ENCODE measurements at places on chromosomes 1 and 21.

DNA sequence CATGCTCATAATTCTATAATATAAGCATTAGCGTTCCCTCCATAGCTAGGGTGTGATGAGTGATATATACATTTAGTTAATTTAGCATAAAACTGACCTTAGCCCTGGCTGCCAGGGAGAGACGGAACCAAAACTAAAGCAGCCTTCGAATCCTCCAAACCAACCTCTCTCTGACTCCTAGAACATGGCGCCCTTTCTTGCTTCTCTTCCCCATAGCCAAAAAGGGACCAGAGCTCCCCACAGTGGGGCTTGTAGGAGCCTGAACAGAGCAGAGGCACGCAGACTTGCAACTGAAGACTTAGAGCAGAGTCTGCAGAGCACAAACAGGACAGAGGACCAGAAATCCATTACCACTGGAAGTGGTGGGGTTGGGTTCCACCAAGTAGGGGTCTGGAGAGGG is 17.7 kb downstream of the IRF2BP2 start:
- no peak for DNase-seq
- H3K27ac ChIP-seq: no peak overlapping the region
- no peaks in the 10 kb centered on the region for H3K27me3 ChIP-seq

- H3K36me3 ChIP-seq: no peaks in the 10 kb centered on the region
- H3K27me3 ChIP-seq: peaks cover 4% of the 10 kb centered on the region
- H3K27ac ChIP-seq: no peak overlapping the region
- H3K4me1 ChIP-seq: no peaks in the 10 kb centered on the region
- H3K4me3 ChIP-seq: no peak overlapping the region
Measured at GRCh38 chr1:39142401-39143060, 62.0 kb upstream of the MACF1 start.

DNA sequence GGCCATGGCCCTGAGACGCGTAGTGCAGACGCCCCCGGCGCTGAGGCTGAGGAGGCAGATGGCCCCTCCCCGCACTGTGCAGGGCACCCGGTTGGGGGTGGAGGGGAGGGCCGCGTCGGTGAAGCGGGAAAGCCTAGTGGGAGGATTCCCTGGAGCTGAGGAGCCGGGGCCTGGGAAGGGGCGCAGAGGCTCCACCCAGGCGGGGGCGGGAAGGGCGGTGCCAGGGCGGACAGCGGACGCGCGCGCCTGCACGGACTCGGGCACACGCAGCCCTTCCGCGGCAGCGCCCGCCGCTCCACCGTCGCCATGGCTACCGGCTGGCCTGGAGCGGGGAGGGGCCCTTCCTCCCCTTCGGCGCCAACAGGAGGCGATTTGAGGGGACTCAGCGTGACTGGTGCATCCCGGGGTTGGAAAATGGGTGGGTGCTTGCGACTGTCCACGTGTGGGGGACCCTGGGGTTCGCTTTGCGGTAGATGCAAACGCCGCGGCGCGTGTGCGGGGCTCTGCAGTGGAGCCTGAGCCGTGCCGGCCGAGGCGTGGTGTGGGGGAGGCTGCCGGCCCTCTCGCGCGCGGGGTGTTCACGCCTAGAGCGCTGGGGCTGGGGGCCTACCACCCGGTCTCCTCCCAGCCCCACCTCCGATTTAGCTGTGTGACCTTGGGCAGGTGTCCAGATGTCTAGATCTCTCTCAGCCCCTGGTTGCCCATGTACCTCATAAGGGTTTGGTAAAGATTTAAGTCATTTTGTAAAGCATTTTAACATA is 35.1 kb downstream of the PTPRF start:
- H3K4me1 ChIP-seq: peaks cover 9% of the 10 kb centered on the region
- DNase-seq: peak; percentile 58
- H3K4me3 ChIP-seq: no peak overlapping the region
- no peaks in the 10 kb centered on the region for H3K36me3 ChIP-seq
- H3K27me3 ChIP-seq: no peaks in the 10 kb centered on the region

GRCh38 chr1:247114351-247115140 is 10.4 kb upstream of the ZNF669 start:
- no peaks in the 10 kb centered on the region for H3K36me3 ChIP-seq
- no peak for DNase-seq
- no peak overlapping the region for H3K4me3 ChIP-seq
- H3K4me1 ChIP-seq: peaks cover 20% of the 10 kb centered on the region

DNA sequence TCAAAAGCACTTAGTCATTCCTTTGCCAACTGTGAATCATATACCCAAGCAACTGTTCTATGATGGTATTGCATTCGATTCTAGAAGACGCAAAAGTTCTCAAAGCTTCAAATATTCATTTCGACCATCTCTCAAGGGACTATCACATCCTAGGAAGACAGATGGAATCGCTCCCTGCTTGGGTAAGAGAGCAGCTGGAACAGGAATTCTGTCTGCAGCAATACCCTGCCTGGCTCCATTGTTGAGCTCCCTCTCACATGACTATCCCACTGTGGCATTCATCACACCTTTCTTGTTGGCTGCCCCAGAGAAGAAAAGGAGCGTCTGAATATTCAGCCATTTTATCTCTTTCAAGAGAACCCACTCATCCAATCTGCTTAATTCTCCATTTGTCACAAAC is 397.7 kb downstream of the NTNG1 start:
- no peaks in the 10 kb centered on the region for H3K4me1 ChIP-seq
- DNase-seq: no peak
- no peak overlapping the region for H3K27ac ChIP-seq
- no peak overlapping the region for H3K4me3 ChIP-seq

All from CD4-positive, CD25-positive, alpha-beta regulatory T cell (primary cell).